ENCODE measurements at places on chromosomes 5 and 9.

- no peak for DNase-seq
Observed at GRCh38 chr5:166370928-166371690, 1920.3 kb upstream of the WWC1 start.

- DNase-seq = no peak
Observed at GRCh38 chr5:15320871-15321270, 179.1 kb upstream of the FBXL7 start.

- DNase-seq = no peak
Observed at GRCh38 chr5:114949756-114950155, 220.0 kb downstream of the TRIM36 start.

GRCh38 chr5:42854795-42855194, 43.1 kb upstream of the SELENOP start:
- no peak for DNase-seq

DNA sequence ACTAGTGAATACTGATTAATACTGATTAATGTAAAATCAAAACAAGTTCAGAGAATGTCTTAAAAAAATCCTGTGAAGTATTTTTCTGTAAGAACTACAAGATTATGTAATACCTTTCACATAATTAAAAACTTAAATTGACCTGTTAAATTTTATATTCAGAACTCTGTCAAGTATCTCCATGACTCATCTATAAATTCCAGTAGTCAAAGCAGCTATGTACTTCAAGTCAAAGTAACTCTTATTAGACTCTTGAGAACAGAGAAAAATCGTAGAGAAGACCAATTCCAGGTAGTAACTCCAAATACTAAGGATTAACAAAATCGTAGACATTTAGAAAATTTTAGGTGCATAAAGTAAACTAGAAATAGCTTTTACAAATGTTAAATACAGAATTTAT, 77.1 kb downstream of the HOMER1 start:
- DNase-seq = no peak

DNA sequence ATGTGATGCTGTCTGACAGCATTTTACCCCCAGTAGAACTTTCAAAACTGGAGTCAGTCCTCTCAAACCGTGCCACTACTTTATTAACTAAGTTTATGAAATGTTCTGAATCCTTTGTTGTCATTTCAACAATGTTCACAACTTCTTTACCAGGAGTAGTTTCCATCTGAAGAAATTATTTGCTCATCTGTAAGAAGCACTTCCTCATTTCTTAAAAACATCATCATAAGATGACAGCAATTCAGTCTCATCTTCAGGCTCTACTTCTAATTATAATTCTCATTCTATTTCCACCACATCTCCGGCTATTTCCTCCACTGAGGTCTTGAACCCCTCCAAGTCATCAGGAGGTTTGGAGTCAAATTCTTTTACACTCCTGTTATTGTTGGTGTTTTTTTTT, 2.3 kb upstream of the TAS2R1 start:
- DNase-seq = no peak

DNA sequence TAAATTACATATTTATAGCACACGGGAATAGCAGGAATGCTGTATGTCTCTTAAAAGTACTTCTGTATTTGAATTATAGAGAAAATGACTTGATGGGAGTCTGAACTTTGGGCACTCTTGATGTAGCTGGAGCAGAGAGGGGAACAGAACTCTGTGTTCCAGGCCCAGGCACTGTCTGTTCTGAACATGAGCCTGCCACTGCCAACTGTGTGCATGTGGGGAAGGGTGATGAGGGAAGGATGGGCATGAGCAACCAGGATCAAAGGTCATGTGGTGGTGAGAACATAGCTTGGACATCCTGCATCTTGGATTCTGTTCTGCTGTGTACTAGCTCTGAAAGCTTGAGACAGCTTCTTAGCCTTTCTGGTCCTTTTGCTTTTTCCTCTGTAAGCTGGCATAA, 16.4 kb upstream of the ZBED3 start:
- DNase-seq = no peak

- no peak for DNase-seq
Observed at GRCh38 chr5:67844924-67845323, 370.6 kb upstream of the PIK3R1 start.

GRCh38 chr5:91145333-91145620, 237.8 kb downstream of the ARRDC3 start:
- no peak for DNase-seq

- peak; percentile 19 for DNase-seq
Observed at GRCh38 chr9:35341021-35341420, 148.9 kb upstream of the RUSC2 start.

DNA sequence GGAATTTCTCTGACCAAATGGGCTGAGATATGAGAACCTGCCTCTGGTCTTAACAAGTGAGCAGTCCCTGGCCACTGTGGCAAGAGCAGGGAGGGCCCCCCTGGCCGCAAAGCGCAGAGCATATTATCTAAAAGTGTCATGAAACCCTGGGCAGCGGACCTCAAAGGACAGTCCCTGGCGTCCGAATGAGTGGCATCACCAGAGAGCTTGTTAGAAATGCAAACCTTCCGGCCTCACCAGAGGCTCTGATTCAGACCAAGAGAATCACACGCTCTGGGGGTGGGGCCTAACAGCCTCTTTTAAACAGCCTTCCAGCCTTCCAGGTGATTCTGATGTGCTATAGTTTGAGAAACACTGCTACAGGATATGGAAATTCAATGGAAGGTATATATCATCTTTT, 10.9 kb downstream of the PTPN3 start:
- DNase-seq = peak; percentile 28

DNA sequence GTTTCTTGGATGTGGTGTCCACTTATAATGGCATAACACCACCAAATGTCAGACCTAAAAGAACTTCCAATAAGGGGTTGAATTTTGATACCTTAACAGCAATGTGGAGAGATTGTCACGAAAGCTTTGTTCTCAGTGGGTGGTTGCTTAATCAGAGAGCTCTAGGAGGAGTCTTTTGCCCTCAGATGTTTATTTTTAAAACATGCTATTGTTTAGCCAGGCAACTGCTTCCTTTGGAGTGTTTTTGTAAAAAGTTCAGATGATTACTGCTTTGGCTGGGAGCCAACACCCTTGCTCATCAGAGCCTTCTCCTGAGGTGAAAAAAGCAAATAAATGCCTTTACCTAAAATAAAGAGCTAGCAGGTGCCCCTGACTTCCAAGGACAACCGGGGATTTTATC, 65.0 kb downstream of the SLC1A1 start:
- DNase-seq = no peak

DNA sequence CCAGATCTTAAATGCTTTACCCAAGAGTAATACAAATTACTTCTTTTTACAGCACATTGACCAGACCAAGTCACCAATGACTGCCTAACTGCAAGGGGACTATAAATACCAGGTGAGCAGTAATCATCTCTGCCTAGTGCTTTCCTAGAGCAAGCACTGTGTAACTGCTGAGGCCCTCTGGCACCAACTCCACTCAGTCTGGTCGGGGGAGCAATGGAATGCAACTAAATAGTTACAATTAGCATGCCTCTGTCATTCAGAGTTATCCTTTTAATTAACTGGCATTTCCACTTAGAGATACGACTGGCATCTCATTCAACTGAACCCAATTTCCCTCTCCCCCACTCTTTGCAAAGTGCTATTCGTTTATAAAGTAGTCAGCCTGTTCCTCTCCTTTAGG, 1309.1 kb upstream of the DMAC1 start:
- DNase-seq = no peak

DNA sequence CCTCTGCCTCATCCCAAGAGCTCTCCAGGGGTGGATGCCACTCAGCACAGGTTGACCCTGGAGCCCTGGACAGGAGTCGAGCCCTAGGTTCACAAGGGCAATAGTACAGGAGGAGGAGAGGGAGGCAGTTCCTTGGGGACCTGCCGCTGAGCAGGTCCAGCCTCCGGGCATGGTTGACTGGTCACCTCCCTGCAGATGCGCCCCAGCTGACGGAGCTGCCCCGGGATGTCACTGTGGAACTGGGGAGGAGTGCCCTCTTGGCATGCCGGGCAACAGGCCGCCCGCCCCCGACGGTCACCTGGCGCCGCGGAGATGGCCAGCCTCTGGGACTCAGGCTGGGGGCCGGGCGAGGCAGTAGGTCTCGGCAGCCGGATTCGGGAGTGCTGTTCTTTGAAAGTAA, 53.7 kb downstream of the HMCN2 start:
- DNase-seq = no peak

GRCh38 chr5:179233909-179234562, 111.2 kb downstream of the ADAMTS2 start:
- DNase-seq = no peak

DNA sequence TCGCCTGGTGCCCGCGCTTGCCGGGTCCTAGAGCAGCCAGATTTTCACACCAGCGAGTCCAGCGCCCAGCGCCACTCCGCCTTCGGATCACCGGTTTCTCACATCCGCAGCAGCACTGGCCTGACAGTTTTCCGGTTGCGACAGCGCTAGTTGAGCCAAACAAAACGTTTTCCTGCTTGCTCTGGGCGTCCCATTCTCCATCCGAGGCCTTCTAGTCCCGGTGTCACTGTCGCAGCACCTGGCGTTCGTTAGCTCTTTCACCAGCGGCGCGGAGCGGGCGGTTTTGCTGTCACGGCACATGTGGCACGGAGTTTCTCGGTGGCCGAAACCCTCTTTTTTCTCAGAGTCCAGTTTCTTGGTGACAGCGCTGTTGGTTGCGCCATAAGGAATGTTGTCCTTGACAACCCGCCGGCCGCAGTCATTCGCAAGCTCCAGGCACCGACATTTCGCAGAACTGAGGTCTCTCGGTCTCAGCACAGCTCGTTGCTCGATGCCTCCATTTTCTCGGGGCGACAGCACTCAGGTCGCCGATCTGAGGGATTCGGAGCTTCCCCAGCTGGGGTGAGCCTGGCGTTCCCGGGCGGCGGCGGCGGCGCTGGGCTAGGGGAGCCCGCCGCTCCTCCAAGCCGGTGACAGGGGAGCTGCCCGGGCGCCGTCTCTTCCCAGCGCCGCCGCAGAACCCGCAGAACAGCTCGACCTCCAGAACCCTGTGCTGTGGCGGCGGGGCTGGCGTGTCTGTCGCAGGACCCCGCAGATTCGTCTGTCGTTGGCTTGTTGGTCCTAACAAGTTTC, 47.8 kb downstream of the ANXA2R start:
- peak; percentile 95 for DNase-seq

- DNase-seq = no peak
Observed at GRCh38 chr9:80871596-80871995, 817.8 kb downstream of the TLE1 start.

DNA sequence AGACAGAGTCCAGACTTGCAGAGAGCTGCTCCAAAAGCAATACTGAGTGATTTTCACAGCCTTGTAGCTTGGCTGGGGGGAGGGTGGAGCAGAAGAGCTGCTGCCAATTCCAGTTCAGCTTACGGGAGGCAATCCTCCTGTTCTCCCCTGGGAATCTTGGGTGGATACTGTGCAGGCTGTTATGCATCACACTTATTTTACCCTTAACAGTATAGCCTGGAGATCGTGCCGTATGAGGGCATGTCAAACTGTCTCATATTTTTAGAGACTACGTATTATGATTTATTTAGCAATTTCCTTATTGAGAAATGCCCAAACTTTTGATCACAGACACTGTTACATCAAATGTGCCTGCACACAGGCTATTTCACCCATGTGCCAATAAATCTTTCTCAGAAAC, 85.2 kb downstream of the BASP1 start:
- no peak for DNase-seq

GRCh38 chr5:135535820-135536801, at the start of gene NEUROG1:
TSS of gene NEUROG1 (minus strand) at chr5:135535964. CDS start at chr5:135535690, 274 bp downstream.
- DNase-seq = no peak

- no peak for DNase-seq
Observed at GRCh38 chr9:79408617-79409016, 163.1 kb upstream of the TLE4 start.

DNA sequence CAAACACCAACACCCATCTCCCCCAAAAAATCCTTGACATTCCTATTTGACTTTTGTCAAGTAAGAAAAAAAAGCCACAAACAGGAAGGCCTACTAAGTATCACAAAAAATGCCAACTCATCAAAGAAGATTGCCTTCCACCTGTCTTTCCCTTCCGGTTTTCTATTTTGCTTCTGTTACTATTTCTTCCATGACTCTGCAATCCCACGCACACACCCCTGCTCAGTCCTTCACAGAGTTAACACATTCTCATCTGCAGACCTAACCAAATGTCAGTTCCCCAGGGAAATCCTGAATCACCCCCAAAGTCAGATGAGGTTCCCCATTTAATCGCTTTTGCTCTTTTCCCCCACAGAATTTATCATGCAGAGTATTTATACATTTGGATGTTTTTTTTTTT, 15.1 kb downstream of the LPAR1 start:
- no peak for DNase-seq

DNA sequence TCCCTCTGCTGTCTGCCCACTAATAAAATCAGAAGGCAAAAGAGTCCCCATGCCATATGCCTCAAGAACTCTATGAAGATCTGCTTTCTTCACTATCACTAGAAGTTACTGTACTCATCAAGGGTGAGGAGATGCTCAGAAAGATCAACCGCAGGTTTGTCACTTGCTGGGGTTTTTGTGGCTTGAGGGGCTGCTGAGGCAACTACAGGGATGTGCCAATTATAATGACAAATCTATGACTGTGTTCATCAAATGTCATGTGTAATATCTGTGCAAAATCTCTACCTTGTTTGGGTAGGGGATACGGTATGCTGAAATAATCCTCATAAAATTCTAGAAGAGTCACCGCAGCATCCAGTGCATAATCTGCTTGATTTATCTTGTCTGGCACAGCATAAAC, 13.0 kb downstream of the ERAP1 start:
- no peak for DNase-seq

- no peak for DNase-seq
Observed at GRCh38 chr9:129875687-129876395, 40.6 kb downstream of the USP20 start.

All from GM12865 (cell line).